ENCODE measurements at places on chromosomes 5 and 9. TPM values are rescaled to one million over a fixed set of nuclear protein-coding genes. Genes with fewer than 3 reads are reported as not detected.

Gene SPINK7
- not detected for total RNA-seq

Gene GRM6
- total RNA-seq = not detected

Gene SLCO6A1
- total RNA-seq = not detected

Gene HEMGN
- not detected for total RNA-seq

Gene BHMT
- total RNA-seq = not detected

Gene CCDC192
- not detected for total RNA-seq

Gene SPAAR
- total RNA-seq = 0.20 TPM

Gene CRB2
- total RNA-seq = 0.15 TPM

Gene DPYSL3
- 24.6 TPM for total RNA-seq

Gene TNFSF8
- not detected for total RNA-seq

Gene EDIL3
- 0.14 TPM for total RNA-seq

Gene DIRAS2
- 0.02 TPM for total RNA-seq

Gene DMGDH
- not detected for total RNA-seq

Gene DRD1
- 0.07 TPM for total RNA-seq

Gene OTP
- total RNA-seq = 0.08 TPM

Gene HRCT1
- total RNA-seq = 0.18 TPM

Gene VAV2
- 32.4 TPM for total RNA-seq

Gene NR6A1
- total RNA-seq = 1.9 TPM

Gene LHX6
- total RNA-seq = 3.7 TPM

Gene TDRD7
- 12.5 TPM for total RNA-seq

Gene INSL6
- not detected for total RNA-seq

Gene SMC2
- total RNA-seq = 27.3 TPM

Gene ANXA1
- 949 TPM for total RNA-seq

Gene ALDOB
- not detected for total RNA-seq

Gene FBP1
- total RNA-seq = not detected

Gene CSF2
- total RNA-seq = 0.21 TPM

Gene ARSB
- 9.1 TPM for total RNA-seq

Gene SPATA31A1
- not detected for total RNA-seq

Gene NSUN2
- 94.4 TPM for total RNA-seq

Data from A549 treated with dexamethasone at 1 μM for 4 hours (cell line).